Caki2 (cell line): ENCODE measurements at places on chromosomes 3 and 15.

GRCh38 chr3:2317521-2317920 is 218.9 kb downstream of the CNTN4 start:
- DNase-seq: no peak

DNA sequence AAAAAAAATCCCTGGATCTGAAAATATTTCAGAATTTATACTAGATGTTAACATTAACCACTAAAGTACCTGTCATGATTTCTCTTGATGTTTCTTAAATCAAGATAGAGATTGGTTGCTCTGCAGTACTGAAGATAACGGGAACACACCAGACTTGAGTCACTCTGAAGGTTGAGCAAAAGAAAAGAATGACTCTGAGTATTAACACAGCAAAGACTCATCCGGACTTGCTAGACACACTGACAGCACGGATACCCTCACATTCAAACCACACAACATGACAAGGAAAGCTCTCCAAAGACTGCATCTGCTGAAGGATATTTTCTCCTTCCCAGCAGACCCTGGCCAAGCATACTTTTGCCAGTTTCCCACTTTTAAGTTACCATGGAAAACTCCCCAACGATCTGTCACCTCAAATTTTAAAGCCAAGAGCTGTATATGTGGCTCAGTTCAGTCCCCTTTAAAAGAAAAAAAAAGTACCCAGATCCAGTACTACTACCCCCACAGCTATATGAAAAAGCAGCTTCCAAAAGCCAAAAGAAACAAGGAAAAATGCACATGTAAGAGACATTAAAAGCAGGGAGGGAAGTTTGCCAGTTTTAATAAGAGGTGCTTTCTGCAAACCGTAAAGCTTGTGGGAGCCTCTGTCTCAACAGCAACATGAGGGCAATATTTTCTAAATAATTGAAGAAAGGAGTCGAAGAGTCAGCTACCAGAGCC is 8.3 kb downstream of the EOGT start:
- no peak for DNase-seq

DNA sequence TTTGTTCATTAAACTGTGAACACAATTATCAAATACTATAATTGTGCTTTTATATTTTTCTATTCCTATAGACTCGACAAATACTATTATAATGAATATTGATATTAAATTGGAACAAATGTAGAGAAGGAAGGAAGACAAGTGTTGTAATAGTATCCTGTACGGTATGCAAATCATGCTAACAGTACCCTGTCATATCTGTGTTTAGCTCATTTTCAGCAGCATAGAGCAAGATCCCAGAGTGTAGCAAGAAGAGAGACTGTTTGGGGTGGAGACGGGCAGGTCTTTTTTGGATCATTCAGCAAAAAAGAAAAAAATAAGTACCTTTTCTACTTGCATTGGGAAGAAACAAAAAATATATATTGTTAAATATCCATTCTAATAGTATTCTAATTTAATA is 224.1 kb downstream of the TPRG1 start:
- no peak for DNase-seq

- no peak for DNase-seq
These were observed 16.9 kb downstream of the APOD start for GRCh38 chr3:195566797-195567196.

- DNase-seq: no peak
These were observed 204.1 kb upstream of the TBL1XR1 start for GRCh38 chr3:177401375-177401774.

DNA sequence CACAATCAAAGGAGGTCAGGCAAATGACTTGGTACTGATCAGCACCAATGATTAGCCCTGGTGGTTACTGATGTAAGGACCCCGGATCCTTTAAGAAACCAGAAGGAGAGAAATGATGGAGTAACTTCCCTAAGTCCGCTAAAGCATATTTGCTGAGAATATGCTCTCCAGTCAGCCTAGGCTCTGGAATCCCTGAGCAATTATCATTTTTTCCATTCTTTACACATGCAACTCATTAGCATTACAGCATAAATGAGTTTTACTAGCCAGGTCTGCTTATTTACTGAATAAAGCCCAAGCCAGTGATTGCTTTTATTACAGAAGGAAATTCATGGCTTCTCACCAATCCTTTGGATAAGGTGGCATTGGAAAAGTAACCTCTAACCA is 139.2 kb upstream of the WNT5A start:
- DNase-seq: no peak

DNA sequence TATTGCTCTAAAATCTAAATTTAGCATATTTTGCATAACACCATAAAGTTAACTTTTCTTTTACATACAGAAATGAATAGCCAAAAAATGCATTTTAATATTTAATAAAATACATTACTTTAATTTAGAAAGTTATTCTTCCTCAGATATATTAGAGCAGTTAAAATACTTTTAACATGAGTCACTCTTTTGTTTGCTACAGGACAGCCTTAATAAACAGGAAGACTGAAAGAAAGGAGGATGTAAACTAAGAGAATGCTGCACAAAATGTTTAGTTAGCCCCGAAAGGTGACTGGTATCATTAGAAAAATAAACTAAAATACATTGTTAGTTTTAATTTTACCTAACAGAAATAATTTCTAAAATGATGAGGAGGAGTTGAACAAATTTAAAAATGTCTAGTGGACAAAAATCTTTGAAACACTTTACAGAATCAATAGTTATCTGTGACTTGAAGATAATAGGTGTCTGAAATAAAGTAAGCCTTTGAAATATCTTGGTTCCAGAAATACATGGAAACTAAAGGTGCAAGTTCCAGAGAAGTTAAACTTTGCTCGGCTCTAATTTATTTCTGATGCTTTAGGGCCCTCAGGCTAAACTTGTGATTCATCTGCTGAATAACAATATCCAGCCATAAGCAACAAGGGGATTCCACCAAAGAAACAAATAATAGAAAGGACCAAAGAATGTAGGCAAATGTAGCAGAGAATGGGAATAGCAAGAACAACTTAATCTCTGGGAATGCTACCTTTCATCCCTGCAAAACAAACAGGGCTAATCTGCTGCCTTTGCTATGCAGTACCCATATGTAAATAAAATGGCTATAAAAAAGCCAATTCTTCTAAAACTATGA is 138.3 kb upstream of the UBP1 start:
- peak; percentile 16 for DNase-seq

DNA sequence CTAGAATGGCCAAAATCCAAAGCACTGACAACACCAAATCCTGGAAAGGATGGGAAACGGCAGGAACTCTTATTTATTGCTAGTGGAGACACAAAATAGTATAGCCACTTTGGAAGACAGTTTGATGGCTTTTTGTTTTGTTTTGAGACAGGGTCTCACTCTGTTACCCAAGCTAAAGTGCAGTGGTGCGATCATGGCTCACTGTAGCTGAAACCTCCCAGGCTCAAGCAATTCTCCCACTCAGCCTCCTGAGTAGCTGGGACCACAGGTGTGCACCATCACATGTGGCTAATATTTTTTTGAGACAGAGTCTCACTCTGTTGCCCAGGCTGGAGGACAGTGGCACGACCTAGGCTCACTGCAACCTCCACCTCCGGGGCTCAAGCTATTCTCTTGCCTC is 27.3 kb upstream of the GPR160 start:
- DNase-seq: no peak

- peak; percentile 90 for DNase-seq
These were observed 220.9 kb upstream of the NANOGP8 start for GRCh38 chr15:35305946-35306345.

DNA sequence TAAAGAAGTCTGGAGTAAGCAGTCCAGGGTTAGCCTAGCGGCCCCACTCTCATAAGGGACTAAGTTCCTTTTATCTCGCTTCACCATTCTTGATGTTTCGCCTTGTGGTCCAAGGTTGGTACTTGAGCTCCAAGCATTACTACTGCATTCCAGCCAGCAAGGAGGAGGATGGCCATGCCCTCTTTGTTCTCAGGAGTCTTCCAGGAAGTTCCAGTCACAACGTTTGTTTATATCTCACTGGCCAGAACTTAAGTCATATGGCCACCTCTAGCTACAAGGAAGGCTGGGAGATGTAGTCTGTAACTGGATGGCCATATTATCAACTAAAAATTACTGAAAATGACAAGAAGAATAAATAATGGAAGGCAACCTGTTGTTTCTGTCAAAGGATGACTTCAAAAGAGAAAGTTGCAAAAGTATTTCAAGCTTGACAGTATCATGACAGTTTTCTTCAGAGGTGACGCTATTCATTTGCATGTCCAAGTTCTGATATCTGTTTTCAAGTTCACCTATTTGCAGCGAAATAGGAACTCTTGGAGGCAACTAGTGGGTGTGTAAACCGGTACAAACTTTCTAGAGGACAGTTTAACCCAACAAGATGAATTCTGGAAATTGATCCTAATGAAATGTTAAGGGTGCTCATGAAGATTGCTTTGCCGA is 118.6 kb downstream of the PGPEP1L start:
- DNase-seq: peak; percentile 75

GRCh38 chr15:39887832-39888231 is 32.2 kb downstream of the GPR176 start:
- peak; percentile 49 for DNase-seq

DNA sequence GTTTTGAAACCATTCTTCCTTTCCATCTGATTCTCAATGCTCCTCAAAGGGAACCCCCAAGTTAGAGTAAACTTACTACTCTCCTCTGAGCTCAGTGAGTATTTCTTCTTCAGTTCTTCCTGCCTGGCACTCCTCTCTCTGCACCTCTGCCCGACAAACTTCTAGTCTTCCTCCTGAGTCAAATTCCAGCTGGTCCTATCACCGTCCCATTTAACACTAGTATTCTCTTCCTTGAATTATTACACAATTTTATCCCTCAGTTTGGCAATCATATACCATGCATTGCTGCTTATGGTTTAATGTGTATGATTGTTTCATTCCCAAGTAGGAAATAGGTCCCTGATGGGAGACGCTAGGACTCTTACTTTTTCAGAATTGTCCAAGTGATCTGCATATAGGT is 279.7 kb downstream of the MECOM start:
- DNase-seq: no peak

DNA sequence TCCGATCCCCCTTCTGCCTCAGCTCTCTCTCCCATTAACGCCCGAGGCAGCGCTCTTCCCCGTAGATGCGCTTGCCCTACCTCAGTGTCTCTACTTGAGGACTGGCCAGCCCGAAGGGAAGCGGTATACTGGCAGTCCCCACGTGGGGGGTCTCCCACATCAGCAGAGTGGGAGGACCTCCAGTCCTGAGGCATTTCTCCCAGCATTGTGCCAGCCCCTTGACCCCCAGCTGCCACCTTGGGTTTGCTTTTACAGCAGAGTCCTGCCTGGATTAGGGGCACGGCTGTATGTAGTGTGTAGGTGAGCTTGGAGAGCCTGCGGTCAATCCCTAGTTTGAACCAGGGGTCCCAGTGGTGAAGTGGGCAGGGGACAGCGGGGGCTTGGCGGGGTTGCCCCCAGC is 767 bp downstream of the SEMA3F start:
- peak; percentile 62 for DNase-seq

GRCh38 chr3:124993466-124993865 is 58.9 kb upstream of the MUC13 start:
- no peak for DNase-seq

DNA sequence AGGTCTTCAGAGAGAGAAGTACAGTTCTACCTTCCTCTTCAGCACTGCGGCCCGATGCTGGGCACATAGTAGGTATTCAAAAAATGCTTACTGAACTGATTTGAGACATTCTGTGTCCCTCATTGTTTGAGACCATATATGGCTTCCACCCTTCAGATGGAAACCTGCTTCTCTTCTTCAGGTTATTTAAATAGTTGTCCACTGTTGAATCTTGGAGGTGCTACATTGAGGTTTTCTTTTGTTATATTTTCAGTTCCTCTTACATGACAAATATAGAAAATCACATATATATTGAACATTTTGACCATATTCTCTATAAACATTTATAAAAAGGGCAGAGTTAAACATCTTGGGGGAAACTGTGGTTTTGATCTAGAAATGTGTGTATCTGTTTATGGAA is 200.2 kb upstream of the LRRC3B start:
- DNase-seq: no peak

DNA sequence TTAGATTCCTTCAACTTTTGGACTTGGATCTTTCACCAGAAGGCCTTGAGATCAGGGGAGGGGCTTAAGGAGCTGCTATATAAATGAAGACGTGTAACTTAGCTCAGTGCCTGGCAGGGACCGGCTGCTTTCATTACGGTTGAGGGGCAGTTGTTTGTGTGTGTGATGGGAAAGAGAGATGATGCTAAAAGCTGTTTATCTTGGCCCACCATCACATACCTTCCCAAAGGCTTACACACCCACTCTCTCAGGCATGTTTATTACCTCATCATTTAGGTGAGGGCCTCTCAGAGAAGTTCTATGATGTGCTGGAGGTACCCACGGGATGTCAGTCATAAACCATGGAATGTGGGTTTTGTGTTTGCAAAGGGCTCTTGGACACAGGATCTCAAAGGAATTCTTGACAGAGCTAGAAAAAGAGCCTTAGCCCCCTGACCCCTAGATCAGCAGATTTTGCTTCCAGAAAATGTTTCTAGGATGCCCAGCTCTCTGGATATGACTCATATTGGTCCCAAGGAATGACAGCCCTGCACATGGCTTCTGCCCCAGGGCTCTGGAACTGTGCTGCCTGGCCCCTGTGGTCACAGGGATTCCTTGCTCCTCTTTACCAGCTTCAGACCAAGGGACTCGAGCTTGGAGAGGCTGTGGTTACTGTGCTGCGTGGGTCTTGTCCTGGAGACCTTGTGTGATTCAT is 15.9 kb upstream of the SMAD3 start:
- peak; percentile 99 for DNase-seq

GRCh38 chr3:172098698-172099494 is 59.5 kb downstream of the FNDC3B start:
- no peak for DNase-seq

- DNase-seq: no peak
These were observed 88.8 kb upstream of the PLXND1 start for GRCh38 chr3:129695230-129695629.

- no peak for DNase-seq
These were observed 178.1 kb downstream of the LPP start for GRCh38 chr3:188332085-188332484.

DNA sequence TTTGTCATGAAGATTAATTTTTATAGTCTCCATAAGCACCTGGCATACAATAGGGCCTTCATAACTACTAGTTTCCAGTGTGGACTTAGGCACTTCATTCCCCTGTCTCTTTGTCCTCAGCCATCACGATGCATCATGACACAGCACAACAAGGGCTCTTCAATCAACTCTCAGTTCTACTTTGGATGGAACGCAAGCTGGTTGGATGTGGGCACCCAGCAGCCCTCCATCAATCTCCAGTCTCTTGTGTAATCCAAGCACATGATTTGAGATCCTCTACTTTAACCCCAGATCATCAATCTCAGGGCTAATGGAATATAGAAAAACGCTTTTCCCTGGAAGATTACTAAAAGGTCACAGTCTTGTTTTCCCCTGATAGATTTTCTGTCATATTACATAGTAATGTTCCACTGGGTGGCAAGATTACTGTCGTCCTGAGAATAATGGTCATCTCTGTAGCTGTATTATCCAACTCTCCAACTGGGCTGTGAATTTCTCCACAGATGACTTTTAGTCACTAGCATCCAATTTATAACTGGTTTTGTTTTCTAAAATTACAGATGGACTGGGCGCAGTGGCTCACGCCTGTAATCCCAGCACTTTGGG is 22.9 kb upstream of the CHRNA7 start:
- no peak for DNase-seq
